Placental pericyte (primary cell): ENCODE measurements at places on chromosomes 1 and 21. TPM values are rescaled to one million over a fixed set of nuclear protein-coding genes. Genes with fewer than 3 reads are reported as not detected.

The CDC14A gene
- total RNA-seq: 4.8 and 8.9 TPM in 2 replicates

The TEKT2 gene
- not detected in 2 replicates for total RNA-seq

The NBPF4 gene
- total RNA-seq: 0.14 and 0.66 TPM in 2 replicates

The TMEM200B gene
- 9.4 and 14.2 TPM in 2 replicates for total RNA-seq

The ANGPTL7 gene
- total RNA-seq: 0.88 TPM in 1 of 2 replicates, not detected in the other

The ACOT11 gene
- total RNA-seq: 1.5 and 2.1 TPM in 2 replicates

The AGT gene
- 0.14 and 1.3 TPM in 2 replicates for total RNA-seq

The S100A1 gene
- total RNA-seq: 0.14 and 0.44 TPM in 2 replicates

The SEC16B gene
- total RNA-seq: 0.22 and 2.0 TPM in 2 replicates

The NEXN gene
- total RNA-seq: 5.7 and 10.2 TPM in 2 replicates

The MCOLN2 gene
- 0.29 and 0.88 TPM in 2 replicates for total RNA-seq

The AMPD2 gene
- total RNA-seq: 92.6 and 124 TPM in 2 replicates

The KIF26B gene
- 18.9 and 45.3 TPM in 2 replicates for total RNA-seq

The GUCA2A gene
- total RNA-seq: not detected in 2 replicates

The L1TD1 gene
- 0.14 TPM in 1 of 2 replicates, not detected in the other for total RNA-seq

The DDX20 gene
- total RNA-seq: 11.8 and 31.8 TPM in 2 replicates

The CALML6 gene
- total RNA-seq: 0.14 and 0.66 TPM in 2 replicates

The FAM89A gene
- 8.3 and 10.7 TPM in 2 replicates for total RNA-seq

The NMNAT2 gene
- total RNA-seq: 0.22 and 6.0 TPM in 2 replicates

The LYPD8 gene
- total RNA-seq: 0.14 TPM in 1 of 2 replicates, not detected in the other

The CD101 gene
- total RNA-seq: not detected in 2 replicates

The CD247 gene
- not detected in 2 replicates for total RNA-seq

The PDPN gene
- 20.3 and 249 TPM in 2 replicates for total RNA-seq

The HAO2 gene
- not detected in 2 replicates for total RNA-seq

The LINGO4 gene
- not detected in 2 replicates for total RNA-seq

The IFI44 gene
- 3.3 and 17.2 TPM in 2 replicates for total RNA-seq

The CRYAA gene
- not detected in 2 replicates for total RNA-seq

The ABL2 gene
- 46.0 and 81.5 TPM in 2 replicates for total RNA-seq

The SYTL1 gene
- total RNA-seq: 0.44 TPM in 1 of 2 replicates, not detected in the other

The YY1AP1 gene
- 42.9 and 67.0 TPM in 2 replicates for total RNA-seq

The ATP6V1G3 gene
- not detected in 2 replicates for total RNA-seq

The FBLIM1 gene
- total RNA-seq: 152 and 186 TPM in 2 replicates

The TNFSF4 gene
- total RNA-seq: 7.4 and 9.3 TPM in 2 replicates

The CYP2J2 gene
- total RNA-seq: 0.29 TPM in 1 of 2 replicates, not detected in the other

The FAM177B gene
- total RNA-seq: 0.29 TPM in 1 of 2 replicates, not detected in the other

The SH2D5 gene
- total RNA-seq: 6.7 and 13.8 TPM in 2 replicates

The RYR2 gene
- not detected in 2 replicates for total RNA-seq

The NPPA gene
- total RNA-seq: not detected in 2 replicates

The FABP3 gene
- total RNA-seq: 15.2 and 263 TPM in 2 replicates

The ZNF593OS gene
- not detected in 2 replicates for total RNA-seq

The ZFP69 gene
- total RNA-seq: 1.3 and 4.0 TPM in 2 replicates

The NGF gene
- 0.57 and 1.3 TPM in 2 replicates for total RNA-seq

The COL6A2 gene
- total RNA-seq: 1,586 and 1,646 TPM in 2 replicates
